Glomerular endothelial cell (primary cell): ENCODE measurements at places on chromosomes 12 and 14. TPM values are rescaled to one million over a fixed set of nuclear protein-coding genes. Genes with fewer than 3 reads are reported as not detected.

- DNase-seq, result no peak
These were observed 683.4 kb downstream of the TMEM121 start for GRCh38 chr14:106209755-106210154.

DNA sequence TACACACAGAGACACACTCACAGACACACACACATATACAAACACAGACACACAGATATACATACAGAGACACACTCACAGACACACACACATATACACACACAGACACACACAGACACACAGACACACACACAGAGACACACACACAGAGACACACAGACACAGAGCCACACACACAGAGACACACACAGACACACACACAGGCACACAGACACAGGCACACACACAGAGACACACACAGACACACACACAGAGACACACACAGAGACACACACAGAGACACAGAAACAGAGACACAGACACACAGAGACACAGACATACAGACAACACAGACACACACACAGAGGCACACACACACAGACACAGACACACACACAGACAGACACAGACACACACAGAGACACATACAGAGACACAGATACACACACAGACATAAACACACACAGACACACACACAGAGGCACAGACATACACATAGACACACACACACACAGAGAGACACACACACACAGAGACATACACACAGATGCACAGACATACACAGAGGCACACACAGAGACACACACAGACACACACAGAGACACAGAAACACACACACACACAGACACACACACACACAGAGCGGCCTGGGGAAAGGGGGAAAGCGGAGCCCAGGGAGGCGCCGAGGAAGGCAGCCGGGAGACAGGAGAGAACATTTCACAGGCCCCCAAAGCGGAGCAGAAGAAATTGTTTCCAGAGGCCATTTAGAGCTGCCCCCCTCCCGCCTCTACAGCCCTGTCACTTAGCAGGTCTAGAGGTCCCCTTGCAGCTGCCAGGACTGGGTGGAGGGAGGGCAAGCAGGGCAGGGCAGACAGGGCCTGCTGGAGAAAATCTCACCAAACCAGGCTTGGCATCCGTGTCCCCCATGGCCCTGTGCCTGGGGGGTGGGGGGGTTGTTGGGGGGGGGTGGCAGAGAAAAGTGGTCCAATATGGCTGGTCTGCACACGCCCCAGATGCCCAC is 38.9 kb downstream of the SERPINA3 start:
- DNase-seq, result no peak

- no peak for DNase-seq
These were observed 1423.6 kb downstream of the AACS start for GRCh38 chr12:126488806-126489205.

DNA sequence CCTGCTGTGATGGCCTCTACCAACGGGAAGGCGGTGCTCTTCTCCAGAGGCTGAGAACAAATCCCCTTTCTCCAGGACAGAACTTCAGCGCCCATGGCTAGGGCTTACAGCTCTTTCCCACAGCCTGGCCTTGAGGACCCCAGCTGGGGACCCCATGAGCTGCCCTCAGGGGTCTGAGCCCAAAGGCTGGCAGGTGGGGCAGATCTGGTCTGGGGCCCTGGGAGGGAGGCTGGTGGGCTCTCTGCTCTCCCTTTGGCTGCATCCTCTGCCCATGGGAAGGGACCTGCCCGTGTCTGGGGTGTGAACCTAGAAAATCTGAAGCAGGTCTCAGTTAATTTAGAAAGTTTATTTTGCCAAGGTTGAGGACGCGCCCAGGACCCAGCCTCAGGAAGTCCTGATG is 322.1 kb downstream of the ADGRD1 start:
- DNase-seq, result no peak

- no peak for DNase-seq
These were observed 24.5 kb downstream of the SLC16A7 start for GRCh38 chr12:59620326-59620725.

GRCh38 chr12:53591301-53592206 is 34.6 kb downstream of the ATF7 start:
- no peak for DNase-seq

DNA sequence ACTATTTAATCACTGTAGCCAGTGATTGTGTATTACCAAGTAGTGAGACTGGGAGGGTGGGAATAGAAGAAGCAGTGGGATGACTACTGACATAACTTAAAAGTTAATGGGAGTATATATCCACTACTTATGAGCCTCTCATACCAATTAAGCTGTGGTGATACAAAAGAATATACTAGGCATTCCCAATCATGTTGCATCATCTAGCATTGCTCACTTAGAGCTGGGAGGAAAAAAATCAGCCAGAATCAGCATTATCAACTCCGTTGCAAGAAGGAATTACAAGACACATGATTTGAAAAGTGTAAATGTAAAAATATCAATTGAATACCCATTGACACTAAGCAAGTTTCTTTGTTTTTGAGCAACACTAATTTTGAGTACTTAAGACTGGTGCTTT is 745 bp upstream of the PPP1R36 start:
- DNase-seq, result no peak

Gene FITM1
- 0.29 TPM in 1 of 2 replicates, not detected in the other for total RNA-seq

- DNase-seq, result no peak
These were observed 40.8 kb upstream of the CSRP2 start for GRCh38 chr12:76919383-76920171.

Gene AREL1
- 27.9 and 44.4 TPM in 2 replicates for total RNA-seq

- no peak for DNase-seq
These were observed 15.2 kb downstream of the PDE6H start for GRCh38 chr12:14988035-14988434.

DNA sequence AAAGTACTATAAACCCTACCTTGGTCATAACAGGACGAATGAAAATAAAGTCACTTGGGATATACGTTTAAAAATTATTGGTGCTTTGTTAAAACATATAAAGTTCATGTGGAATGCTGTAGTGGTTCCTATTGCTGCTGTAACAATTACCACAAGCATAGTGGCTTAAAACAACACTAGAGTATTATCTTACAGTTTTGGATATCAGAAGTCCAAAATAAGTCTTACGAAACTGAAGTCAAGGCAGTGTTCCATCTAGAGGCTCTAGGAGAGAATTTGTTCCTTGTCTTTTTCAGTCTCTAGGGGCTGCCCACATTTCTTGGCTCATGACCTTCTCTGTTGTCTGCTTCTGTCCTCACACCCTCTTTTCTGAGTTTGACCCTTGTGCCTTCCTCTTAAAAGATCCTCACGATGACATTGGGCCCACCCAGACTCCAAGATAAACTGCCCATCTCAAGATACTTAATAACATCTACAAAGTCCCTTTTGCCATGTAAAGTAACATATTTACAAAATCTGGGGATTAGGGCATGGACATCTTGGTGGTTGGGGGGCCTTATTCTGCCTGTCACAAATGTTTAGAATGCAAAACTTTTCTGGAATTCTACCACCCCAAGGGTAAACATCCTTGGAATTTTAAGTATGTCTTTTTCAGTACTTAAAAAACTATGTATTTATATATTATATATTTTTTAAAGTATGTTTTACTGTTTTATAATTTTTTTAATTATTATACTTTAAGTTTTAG is 178.1 kb downstream of the ETNK1 start:
- no peak for DNase-seq

DNA sequence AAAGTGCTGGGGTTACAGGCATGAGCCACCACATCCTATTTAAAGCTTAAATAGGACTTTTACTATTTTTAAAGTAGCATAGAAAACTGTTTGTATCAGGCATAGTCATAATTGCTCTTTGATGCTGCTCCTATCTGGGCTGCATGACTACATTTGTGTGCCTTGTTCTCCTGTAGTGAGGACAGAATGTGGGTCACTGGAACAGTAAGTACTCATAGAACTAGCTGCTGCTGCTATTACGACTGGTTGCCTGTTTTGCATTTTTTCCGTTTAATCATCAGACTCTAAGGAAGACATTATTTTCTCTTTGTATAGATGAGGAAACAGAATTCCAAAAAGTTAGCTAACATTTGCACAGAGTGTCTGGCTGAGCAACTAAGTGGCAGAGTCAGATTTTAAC is 42.8 kb downstream of the ZC3H14 start:
- no peak for DNase-seq

GRCh38 chr12:52221912-52222457 is 11.1 kb upstream of the KRT7 start:
- no peak for DNase-seq

Gene SLC7A8
- total RNA-seq, result 0.29 TPM in 1 of 2 replicates, not detected in the other

Gene HHIPL1
- 2.6 and 4.3 TPM in 2 replicates for total RNA-seq

DNA sequence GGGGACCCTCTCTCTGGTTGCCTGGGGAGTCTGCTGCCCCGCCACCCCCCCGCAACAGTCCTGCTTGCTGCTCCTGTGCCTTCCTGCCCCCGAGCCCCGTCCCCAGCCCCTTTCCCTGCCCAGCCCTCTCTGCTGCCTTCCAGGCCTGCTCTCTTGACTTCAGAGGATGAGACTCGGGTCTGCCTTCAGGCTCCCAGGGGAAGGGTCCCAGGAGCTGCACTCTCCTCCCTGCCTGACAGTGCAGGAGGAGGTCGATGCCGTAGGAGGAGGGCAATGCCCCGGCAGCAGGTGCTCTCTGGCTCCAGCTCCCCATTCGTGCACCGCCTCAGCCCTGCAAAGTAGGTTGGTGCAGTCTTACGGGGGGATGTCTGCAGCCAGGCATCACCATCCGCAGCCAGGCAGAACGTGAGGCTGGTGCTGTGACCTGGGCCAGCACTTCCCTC is 185.1 kb upstream of the C14orf180 start:
- no peak for DNase-seq

GRCh38 chr14:92460916-92461579 is 52.5 kb upstream of the RIN3 start:
- no peak for DNase-seq
